ENCODE measurements at places on chromosomes 6 and 20. TPM values are rescaled to one million over a fixed set of nuclear protein-coding genes. Genes with fewer than 3 reads are reported as not detected.

The PTCRA gene
- total RNA-seq, result not detected

The LY86 gene
- total RNA-seq, result 0.60 TPM

The DYNLT2 gene
- 5.0 TPM for total RNA-seq

DNA sequence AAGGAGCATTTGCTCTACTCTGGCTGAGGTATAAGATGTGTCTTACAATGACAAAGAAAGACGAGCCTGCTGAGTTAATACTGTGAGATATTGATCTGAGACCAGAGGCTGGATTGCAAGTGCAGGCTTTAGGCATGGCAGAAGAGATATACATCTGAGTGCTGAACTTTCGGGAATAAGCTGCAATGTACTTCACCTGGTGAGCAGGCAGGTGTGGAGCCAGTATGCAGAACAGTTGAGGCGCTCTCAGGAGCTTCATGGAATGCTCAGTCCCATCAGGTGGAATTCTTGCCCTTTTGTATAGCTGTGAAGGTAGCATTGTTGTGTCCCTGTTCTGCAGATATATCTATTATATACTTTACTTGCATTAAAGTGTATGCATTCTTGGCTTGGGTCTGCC is 179.3 kb upstream of the RIMS1 start:
- no peak overlapping the region for H3K27ac ChIP-seq
- no peaks in the 10 kb centered on the region for H3K27me3 ChIP-seq
- no peak for DNase-seq
- no peaks in the 10 kb centered on the region for H3K4me1 ChIP-seq
